ENCODE measurements at places on chromosomes 6 and 20. TPM values are rescaled to one million over a fixed set of nuclear protein-coding genes. Genes with fewer than 3 reads are reported as not detected.

DNA sequence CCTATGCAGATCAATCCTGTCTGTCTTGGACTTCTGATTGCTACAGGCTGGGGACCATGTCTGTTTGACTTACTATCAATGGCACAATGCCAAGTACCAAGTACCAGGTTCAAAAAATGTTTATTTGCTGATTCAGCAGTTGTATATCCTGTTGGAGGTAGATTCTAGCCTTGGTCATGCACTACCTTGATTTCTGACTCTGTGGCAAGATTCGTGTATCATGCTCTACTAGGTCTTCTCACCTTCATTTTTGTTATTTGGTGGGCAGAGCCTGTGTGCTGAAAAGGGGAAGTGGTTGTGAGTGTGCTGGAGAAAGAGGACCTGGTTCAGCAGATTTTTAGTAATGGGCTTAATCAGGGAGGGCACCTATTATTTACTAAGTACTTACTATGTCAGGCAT is 192.4 kb upstream of the MYLIP start:
- no peak for DNase-seq

GRCh38 chr6:162271922-162272321 is 455.6 kb downstream of the PRKN start:
- no peak for DNase-seq

- DNase-seq, result no peak
Observed at GRCh38 chr20:17665756-17666155, 16.3 kb downstream of the RRBP1 start.

SIRPB1 gene
- 11.6 TPM for total RNA-seq

DNA sequence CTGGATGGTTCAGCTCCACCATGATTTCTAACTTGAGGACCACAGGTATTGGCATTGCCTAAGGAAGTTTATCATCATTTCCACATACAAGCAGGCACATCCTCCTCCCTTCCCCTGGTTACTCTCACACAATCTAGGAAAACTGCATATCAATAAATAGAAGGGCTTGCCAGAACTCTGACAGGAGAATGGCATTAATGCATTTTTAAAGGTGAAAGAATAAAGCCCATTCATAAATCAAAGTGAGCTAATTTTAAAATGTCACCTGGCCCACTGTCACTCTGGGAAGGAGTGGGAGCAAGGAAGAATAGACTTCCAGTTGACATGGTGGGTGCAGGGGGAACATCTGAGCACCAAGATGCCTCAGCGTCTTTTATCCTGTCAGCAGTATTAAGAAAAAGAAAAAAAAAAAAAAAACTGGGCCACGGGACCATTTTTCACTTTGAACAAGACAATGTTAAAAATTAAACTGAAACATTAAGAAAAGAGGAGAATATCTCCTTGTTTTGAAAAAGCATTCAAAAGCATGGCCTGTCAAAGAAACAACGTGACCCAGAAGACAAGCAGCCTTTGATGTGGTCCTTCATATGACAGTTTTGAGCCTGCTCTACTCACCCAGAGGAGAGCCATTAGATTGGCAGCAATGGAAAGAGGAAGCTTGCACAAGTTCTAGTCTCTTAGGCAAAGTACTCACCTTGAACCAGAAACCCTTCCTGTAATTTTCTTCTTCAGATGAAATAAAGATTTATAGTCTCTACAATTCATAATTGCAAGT is 39.3 kb upstream of the SMLR1 start:
- no peak for DNase-seq

GRCh38 chr6:147390909-147391536 is 117.5 kb upstream of the SAMD5 start:
- DNase-seq, result no peak

DNA sequence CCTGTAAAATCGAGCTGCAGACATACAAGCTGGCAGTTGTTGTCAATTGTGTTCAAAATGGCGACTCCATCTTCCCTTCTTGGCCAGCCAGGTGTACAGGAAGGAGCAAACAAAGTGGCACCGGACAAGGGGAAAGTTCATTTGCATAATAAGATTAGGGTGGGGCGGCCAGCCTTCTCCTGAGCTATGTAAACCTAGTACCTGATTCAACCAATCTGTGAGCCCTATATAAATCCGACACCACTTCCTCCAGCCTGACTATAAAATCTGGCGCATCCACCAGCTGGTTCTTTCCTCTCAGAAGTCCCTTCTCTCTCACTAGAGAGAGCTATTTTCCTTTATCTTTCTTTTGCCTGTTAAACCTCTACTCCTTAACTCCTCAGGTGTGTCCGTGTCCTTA is 8.1 kb upstream of the HBS1L start:
- DNase-seq, result no peak

- no peak for DNase-seq
Observed at GRCh38 chr6:125811259-125811658, 20.5 kb downstream of the NCOA7 start.

DNA sequence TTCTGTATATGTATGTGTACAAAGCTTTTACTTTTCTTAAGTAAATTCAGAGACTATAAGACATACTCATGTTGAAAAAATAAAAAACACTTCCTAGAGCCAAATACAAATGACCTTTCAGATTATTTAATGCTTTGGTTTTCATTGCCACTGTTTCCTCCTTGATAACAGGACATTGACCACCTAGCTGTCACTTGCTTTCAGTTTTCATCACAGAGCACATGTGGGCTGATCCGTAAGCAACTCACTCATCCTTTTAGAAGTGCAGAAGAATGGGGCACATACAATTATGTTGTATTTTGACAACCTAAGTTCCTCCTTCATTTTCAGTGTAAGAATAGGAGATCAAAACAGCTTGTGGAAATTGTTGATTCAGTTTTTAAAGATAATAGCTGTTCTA is 6.2 kb downstream of the ZBTB2 start:
- no peak for DNase-seq

DNA sequence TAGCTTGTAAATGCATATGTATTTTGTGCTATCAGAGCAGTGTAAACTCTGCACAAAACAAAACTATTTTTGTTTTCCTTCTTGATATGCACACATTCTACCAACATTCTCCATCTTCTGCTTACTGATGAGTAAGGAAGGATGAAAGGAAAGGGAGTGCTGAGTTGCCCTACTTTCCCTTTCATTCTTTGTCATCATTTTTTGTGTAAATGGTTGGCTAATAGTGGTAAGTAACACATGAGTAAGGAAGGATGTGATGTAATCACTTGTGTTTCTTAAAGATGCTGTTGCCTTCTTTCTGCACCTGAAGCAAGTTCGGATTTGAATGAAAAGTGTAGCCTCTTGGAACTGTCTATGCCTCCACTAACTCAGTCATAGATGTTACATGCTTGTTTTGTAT is 4.6 kb upstream of the REV3L start:
- DNase-seq, result no peak

- no peak for DNase-seq
Observed at GRCh38 chr6:49668083-49668511, 31.5 kb upstream of the RHAG start.

DNA sequence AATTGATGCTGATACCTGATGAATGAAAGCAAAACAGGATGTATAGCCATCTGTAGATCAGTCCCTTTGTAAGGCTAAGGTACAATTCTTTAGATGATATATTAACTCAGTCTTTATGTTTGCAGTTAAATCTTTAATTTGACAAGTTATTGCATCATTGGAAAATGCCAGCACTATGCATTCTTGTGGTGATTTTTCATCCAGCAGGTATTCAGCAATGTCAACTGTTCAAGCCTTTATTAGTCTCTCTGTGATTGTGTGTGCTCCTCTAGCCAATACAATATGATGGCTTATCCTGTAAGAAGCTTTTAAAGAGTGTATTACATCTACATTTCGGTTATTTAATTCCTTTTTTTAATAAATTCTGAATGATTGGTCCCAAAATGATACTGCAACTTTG is 34.3 kb downstream of the HLA-DMB start:
- DNase-seq, result no peak

SLC17A3 gene
- total RNA-seq, result not detected

SGK2 gene
- total RNA-seq, result 1.7 TPM

HLA-DQA1 gene
- total RNA-seq, result 111 TPM

ZNF311 gene
- 1.8 TPM for total RNA-seq

- no peak for DNase-seq
Observed at GRCh38 chr6:19945843-19946358, 108.7 kb downstream of the ID4 start.

GRCh38 chr20:15942130-15942529 is 631.1 kb downstream of the KIF16B start:
- no peak for DNase-seq

SSTR4 gene
- not detected for total RNA-seq

DNA sequence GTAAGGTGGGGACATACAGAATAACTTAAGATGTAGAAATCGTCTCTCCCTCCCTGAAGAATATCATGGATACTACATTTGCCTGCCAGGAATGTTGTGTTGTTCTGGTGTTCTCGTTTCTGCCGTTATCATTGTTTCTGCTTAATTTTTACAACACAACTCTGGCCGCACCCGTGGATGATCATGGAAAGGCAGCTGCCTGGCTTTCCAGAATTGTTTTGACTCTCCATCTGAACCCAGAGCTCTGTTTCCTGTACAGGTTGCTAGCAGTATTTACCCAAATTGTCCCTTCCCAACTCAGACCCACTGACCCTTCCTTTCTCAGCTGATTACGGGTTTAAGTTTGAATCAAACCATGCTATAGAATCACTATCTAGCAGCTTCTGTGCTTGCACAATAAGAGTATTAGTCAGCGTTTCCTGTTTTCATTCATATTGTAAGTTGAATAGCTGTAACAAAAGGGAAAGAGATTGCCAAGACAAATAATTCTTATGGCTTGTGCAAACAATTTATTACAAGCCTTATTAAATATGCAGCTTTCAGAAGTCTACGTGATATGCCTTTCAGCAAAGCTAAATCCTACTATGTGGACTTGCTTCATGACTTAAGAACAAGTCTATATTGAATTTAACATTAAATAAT is 139.0 kb downstream of the MTHFD1L start:
- DNase-seq, result no peak

GTSF1L gene
- total RNA-seq, result not detected

LHFPL5 gene
- not detected for total RNA-seq

- DNase-seq, result no peak
Observed at GRCh38 chr20:45378191-45378590, at the start of gene TP53TG5. TSS of gene TP53TG5 (minus strand) at chr20:45378325. CDS start at chr20:45378236, 89 bp downstream.

PPP1R16B gene
- 22.1 TPM for total RNA-seq

DLL1 gene
- total RNA-seq, result 14.6 TPM

DNA sequence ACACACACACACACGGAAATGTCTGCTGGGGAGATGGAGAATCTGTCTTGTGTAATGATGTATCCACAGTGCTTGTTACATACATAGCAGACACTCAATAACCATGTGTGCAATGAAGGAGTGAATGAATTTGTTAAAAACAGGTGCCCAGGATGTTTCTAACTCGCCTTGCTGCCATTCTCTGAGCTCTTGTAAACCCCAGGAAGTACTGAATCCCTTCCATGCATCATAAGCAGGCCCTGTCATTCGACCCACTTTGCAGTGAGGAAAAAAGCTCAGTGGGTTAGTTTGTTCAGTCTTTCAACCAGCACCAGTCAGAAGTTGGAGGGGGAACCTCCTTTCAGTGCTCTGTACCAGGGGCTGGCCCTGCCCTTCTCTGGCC is 1.4 kb upstream of the KCNK5 start:
- DNase-seq, result no peak

RSPO3 gene
- 6.2 TPM for total RNA-seq

DNA sequence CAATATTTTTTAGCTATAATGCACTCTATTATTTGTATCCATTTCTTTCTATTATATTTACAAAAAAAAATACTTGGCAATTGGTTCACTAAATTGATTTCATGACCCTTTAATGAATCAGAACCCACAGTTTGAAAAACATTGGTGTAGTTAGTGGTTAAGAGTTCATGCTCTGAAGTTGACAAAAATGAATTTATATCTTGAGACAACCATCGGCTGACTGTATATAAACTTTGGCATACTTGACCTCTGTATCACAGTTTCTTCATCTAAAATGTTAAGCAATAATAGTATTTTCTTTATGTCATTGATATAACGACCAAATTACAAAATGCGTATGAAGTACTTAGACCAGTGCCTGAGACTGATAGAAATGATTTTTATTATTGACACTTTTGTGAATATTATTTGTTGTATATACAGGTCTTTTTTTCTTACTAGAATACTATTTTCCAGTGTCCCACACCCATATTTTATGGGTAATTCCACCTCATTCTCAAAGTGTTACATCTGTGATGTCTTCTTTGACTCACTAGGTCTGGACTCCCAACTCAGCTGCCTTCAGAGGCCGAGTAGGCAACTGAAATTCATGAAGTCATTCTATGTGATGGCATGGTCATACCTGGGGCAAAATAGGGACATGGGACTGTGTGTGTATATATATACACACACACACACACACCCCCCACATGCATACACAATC is 459.2 kb downstream of the RFPL4B start:
- no peak for DNase-seq

GRCh38 chr20:49750611-49751396 is 37.1 kb upstream of the B4GALT5 start:
- DNase-seq, result no peak

DNA sequence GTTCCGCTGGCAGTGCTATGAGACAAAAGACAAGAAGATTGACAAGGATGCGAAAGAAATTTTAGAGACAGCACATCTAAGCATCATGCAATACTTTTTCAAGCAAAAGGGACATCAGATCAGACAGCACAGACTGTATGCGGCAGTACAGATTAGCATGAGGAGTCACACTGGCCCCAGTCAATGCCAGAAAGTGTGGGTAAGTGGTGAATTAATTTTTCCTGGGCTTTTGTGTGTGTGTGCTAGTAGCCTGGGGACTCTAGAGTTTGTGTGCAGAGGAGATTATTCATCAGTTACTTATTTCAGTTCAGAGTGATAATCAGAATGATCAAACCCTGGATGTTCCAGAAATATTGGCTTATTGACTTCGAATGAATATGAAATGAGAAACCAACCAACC is 47.2 kb downstream of the LAMA4 start:
- no peak for DNase-seq

OXT gene
- not detected for total RNA-seq

KHDRBS2 gene
- 9.4 TPM for total RNA-seq

GRCh38 chr20:16224836-16225235 is 348.4 kb downstream of the KIF16B start:
- no peak for DNase-seq

DEFB113 gene
- not detected for total RNA-seq

SMIM29 gene
- total RNA-seq, result 32.6 TPM

BYSL gene
- 11.6 TPM for total RNA-seq
